Thyroid gland (tissue), 4 donors: ENCODE measurements at places on chromosomes 2 and 18. TPM values are rescaled to one million over a fixed set of nuclear protein-coding genes. Genes with fewer than 3 reads are reported as not detected.

GRCh38 chr2:131016826-131017741 lies 76.2 kb downstream of the FAM168B start:
- H3K4me3 ChIP-seq, result no peak overlapping the region
- peak overlapping the region; percentile 53 for H3K27ac ChIP-seq
- peaks cover 16% of the 10 kb centered on the region for H3K4me1 ChIP-seq
- DNase-seq, result peak; percentile 93

GRCh38 chr2:238097988-238098871 lies 1.9 kb upstream of the ESPNL start:
- H3K4me1 ChIP-seq, result peaks cover 6% of the 10 kb centered on the region
- no peak for DNase-seq
- H3K27ac ChIP-seq, result no peak overlapping the region
- no peaks in the 10 kb centered on the region for H3K27me3 ChIP-seq
- no peak overlapping the region for H3K4me3 ChIP-seq

GRCh38 chr2:218229239-218229638 lies 12.2 kb downstream of the ARPC2 start:
- peaks cover 54% of the 10 kb centered on the region for H3K36me3 ChIP-seq
- no peaks in the 10 kb centered on the region for H3K4me1 ChIP-seq
- H3K27ac ChIP-seq, result peak overlapping the region; percentile 8
- DNase-seq, result no peak

DNA sequence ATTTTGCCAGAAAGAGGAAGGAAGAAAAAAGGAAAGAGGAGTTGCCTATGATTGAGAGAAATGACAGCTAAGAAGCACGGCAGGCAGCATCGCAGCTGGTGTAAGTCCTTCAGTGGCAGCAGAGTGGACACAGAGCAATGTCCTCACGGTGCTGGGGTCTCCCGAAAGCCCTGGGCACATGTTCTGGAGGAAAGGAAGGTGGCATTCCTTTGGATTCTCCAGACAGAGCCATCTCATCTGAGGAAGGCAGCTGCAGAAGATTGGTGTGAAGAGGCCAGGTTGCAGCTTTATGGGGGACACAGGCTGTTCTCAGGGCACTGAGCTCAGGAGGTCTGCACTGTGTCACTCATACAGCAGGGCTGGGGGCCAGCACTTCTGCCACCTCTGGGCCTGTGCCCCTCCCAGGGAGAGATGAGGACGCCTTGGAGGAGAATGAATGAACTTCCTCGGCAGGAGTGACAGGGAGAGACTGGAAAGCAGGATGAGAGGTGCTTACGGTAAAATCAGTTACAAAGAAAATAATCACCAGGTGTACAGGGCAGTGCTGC lies 252.0 kb upstream of the MYT1L start:
- no peaks in the 10 kb centered on the region for H3K36me3 ChIP-seq
- H3K4me1 ChIP-seq, result no peaks in the 10 kb centered on the region
- no peak for DNase-seq
- H3K4me3 ChIP-seq, result no peak overlapping the region
- H3K27me3 ChIP-seq, result no peaks in the 10 kb centered on the region
- H3K27ac ChIP-seq, result no peak overlapping the region

GRCh38 chr2:151576080-151576479 lies 158.2 kb downstream of the NEB start:
- peaks cover 19% of the 10 kb centered on the region for H3K4me1 ChIP-seq
- H3K27me3 ChIP-seq, result no peaks in the 10 kb centered on the region
- DNase-seq, result peak; percentile 92

- no peak overlapping the region for H3K4me3 ChIP-seq
- no peaks in the 10 kb centered on the region for H3K4me1 ChIP-seq
- H3K27ac ChIP-seq, result no peak overlapping the region
- no peaks in the 10 kb centered on the region for H3K27me3 ChIP-seq
These were observed 163.0 kb upstream of the SH3BP4 start for GRCh38 chr2:234788841-234789240.

DNA sequence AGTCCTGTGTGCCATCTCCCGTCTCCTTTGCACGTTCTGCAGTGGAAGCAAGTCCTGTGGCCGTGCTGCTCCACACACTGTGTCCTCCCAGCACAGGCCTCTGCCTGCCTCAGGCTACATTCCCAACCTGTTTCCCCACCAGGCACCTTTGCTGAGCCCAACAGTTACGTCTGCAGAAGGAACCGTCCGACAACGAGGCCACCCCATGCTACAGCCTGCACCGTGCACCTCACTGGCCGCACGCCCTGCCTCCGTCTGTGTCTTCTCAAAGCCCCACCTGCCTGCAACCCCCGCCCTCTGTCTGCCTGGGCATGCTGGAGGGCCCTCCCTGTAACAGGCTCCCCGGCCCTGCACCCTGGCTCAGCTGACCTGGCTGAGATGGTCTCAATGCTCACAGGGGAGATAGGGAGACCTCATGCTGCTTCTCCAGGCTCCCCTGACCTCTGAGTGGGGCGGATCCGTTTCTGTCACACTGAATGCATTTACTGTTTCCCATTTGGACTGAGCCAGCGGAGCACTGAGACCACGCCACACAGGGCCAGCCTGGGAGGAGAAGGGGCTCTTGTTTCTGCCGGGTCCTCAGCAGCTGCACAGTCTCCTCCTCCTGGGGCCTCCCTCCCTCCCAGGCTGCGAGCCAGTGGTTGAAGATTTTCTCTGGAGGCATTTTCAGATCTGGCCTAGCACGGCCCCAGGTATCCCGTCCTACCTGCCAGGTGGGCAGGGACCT lies 109.1 kb upstream of the OTOS start:
- H3K4me3 ChIP-seq, result no peak overlapping the region
- no peaks in the 10 kb centered on the region for H3K27me3 ChIP-seq
- H3K4me1 ChIP-seq, result no peaks in the 10 kb centered on the region
- no peaks in the 10 kb centered on the region for H3K36me3 ChIP-seq
- no peak overlapping the region for H3K27ac ChIP-seq

DNA sequence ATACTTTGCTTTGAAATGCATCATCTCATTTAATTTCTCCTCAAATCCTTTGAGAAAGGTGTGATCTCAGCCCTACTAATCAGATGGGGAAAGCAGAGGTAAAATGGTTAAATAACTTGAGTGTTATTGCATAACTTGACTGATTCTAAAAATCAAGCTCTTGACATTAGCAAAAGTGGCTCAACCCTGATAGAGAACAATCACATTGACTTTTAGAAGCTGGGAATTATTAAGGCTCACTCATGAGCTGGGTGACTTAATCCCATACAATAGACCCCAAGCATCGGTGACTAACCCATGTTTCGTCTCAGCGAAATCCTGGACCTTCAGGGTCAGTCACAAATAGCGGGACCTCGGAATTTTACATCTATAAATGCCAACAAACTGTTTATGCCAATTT lies 378.9 kb downstream of the NBAS start:
- no peak overlapping the region for H3K27ac ChIP-seq
- no peak for DNase-seq
- H3K36me3 ChIP-seq, result peaks cover 5% of the 10 kb centered on the region
- no peak overlapping the region for H3K4me3 ChIP-seq
- H3K4me1 ChIP-seq, result no peaks in the 10 kb centered on the region

- no peak overlapping the region for H3K27ac ChIP-seq
- no peaks in the 10 kb centered on the region for H3K4me1 ChIP-seq
- no peak for DNase-seq
- H3K4me3 ChIP-seq, result no peak overlapping the region
- no peaks in the 10 kb centered on the region for H3K27me3 ChIP-seq
These were observed 460.9 kb downstream of the RIT2 start for GRCh38 chr18:42654556-42654955.

DNA sequence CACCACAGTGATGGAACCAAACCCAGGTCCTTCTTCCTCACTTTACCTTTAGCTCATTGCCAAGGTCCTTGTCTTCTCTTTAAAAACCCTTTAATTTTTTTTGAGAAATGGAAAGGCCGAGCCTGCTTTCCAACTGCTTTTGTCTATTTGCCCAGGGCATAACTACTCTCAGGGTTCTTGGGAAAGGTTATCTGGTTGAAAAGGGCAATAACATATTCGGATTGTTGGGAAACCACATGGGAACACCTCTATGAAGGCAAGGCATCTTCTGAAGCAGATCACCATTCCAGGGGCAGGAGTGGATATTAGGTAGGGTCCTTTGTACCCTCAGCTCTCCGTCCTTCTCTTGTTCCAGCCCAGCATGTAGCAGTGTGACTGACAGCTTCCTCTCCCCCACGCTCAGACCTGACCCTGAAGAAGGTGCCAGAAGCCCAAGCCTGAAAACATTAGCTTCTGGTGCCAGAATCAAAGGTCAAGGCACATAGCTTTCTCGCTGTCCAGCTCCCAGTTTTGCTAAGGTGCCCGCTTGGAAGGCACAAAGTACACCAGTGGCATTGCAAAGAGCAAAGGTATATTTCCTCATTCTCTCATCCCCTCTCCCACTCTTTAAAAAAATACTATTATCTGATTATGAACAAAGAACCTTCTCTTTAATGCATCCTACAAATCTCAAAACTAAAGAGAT lies 123.2 kb upstream of the LINC00305 start:
- H3K4me3 ChIP-seq, result no peak overlapping the region

DNA sequence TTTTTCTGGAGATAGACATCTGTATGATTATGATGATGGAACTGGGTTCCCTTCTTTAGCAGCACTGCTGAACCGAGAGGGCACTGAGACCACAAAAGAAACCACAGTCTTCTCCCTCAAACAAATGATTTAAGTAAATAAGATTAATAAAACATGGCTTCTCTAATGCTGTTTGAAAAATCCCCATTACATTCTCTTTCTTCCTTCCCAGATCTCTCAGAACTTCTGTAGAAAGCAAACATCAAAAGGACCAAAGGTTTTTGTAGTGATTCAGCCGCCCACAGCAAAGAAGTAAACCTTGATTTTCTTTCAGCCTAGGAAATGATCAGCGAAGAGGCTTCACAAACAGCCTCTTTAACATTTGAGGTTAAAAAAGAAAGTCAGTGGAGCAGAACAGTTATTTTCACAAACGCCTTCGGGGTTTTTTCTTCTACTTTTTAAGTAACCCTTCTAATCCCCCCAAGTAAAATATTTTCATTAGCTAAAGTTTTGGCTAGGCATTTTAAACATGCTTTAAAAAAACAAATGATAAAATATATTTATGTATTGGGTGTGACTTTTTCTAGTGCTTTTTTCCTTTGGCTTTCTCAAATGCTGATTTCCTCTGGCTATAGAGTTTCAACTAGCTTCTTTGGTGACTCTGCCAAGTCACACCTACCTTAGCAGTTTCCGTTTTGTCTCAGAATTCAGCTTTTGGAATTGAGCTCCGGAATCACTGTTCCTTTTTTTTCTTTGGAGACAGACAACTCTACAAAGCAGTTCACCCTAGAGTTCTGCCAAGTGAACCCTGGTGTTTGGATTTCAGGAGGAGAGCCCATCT lies 89.6 kb downstream of the UPP2 start:
- peak; percentile 43 for DNase-seq
- H3K27me3 ChIP-seq, result no peaks in the 10 kb centered on the region
- no peak overlapping the region for H3K4me3 ChIP-seq
- peaks cover 19% of the 10 kb centered on the region for H3K4me1 ChIP-seq
- H3K36me3 ChIP-seq, result no peaks in the 10 kb centered on the region
- peak overlapping the region; percentile 54 for H3K27ac ChIP-seq

DNA sequence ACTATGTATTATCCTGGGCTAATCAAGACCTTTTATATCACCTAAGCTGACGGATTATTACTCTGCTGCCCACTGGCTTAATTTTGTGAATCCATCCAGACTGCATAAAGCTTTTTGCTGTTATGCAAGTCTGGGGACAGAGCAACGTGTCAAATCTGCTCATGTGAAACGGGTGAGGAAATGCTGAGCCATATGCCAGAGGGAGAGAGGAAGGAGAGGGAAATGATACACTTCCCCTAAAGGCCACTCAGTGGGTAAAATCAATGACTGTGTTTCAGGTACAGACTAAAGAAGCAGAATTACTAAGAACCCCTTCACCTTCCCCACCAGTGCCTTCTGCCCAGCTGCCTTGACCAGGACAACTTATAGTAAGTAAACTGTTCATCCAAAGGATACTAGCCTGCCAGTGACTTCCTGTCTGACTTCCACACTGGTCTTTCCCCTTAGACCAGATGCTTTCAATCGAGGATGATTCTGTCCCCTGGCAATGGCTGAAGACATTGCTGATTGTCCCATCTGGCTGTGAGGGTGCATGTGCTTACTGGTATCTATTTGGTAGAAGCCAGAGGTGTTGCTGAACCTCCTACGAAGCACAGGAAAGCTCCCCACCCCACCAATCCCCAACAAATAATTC lies 43.0 kb downstream of the STAT1 start:
- DNase-seq, result no peak
- no peak overlapping the region for H3K4me3 ChIP-seq
- no peaks in the 10 kb centered on the region for H3K27me3 ChIP-seq
- H3K27ac ChIP-seq, result no peak overlapping the region

GRCh38 chr18:60980422-60981005 lies 352.7 kb upstream of the CDH20 start:
- no peaks in the 10 kb centered on the region for H3K27me3 ChIP-seq
- no peaks in the 10 kb centered on the region for H3K36me3 ChIP-seq
- DNase-seq, result no peak
- H3K4me3 ChIP-seq, result no peak overlapping the region
- H3K4me1 ChIP-seq, result no peaks in the 10 kb centered on the region

DNA sequence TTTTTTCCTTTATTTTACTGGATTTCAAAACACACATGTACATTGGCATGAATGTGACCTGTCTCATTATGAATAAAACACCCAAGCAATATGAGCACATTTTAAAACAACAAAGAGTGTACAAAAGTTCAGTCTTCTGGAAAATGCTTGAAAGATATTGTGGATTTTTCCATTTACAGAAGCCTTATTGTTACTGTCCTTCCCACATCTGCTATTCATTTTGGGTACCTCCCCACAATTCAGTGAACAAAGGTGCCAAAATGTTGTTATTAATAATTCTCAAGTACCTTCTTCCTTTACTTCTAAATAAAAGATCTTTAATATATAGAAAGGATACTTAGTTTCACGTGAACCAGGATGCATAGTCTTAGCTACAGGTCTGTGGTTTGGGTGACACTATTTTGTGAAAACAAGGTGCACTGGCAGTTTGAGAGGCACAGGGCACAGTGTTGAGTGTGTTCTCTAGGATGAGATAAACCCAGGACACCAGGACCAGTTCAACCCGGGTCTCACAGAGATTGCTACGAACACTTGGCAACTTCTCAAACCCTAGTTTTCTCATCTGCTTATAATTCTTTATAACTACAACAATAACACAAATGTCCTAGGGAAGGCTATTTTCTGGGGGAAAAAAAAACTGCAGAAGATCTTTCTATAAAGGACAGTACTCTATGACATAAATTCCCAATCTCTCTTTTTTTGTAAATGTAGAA lies 84.5 kb upstream of the GALNT5 start:
- no peak overlapping the region for H3K27ac ChIP-seq
- no peak for DNase-seq
- no peaks in the 10 kb centered on the region for H3K36me3 ChIP-seq
- H3K4me3 ChIP-seq, result no peak overlapping the region
- H3K27me3 ChIP-seq, result no peaks in the 10 kb centered on the region

- DNase-seq, result no peak
- no peaks in the 10 kb centered on the region for H3K36me3 ChIP-seq
- H3K27ac ChIP-seq, result no peak overlapping the region
- H3K4me3 ChIP-seq, result no peak overlapping the region
- H3K4me1 ChIP-seq, result peaks cover 14% of the 10 kb centered on the region
These were observed 93.5 kb downstream of the GALNT3 start for GRCh38 chr2:165700531-165700930.

Gene SMARCAL1
- total RNA-seq, result 26.1 TPM

Gene NFU1
- 42.1 TPM for total RNA-seq

Gene ARPC2
- total RNA-seq, result 171 TPM

Gene SERPINB10
- not detected for total RNA-seq

Gene C2orf92
- 9.8 TPM for total RNA-seq

Gene SKOR2
- not detected for total RNA-seq

Gene SALL3
- not detected for total RNA-seq
